Kidney (tissue), 22 donors: ENCODE measurements at places on chromosomes 5 and 9. TPM values are rescaled to one million over a fixed set of nuclear protein-coding genes. Genes with fewer than 3 reads are reported as not detected.

DNA sequence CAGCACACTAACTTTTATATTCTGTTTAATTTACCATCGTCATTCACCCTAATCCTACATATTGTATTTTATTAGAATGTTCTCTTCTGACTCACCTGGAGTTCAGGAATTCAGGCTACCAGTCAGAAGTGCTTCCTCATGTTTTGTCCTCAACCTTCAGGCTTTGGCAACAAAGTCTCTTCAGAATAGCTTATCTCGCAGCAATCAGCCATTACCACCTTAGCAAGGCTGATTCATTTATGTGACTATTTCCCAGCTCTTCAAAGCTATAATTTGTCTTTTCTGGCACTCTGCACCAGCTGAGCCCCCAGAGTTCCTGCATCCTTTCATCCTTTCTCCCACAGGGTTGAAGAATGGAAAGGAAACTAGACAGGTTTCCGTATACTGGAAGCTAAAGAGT is 365.5 kb upstream of the CDH18 start:
- DNase-seq = no peak

DNA sequence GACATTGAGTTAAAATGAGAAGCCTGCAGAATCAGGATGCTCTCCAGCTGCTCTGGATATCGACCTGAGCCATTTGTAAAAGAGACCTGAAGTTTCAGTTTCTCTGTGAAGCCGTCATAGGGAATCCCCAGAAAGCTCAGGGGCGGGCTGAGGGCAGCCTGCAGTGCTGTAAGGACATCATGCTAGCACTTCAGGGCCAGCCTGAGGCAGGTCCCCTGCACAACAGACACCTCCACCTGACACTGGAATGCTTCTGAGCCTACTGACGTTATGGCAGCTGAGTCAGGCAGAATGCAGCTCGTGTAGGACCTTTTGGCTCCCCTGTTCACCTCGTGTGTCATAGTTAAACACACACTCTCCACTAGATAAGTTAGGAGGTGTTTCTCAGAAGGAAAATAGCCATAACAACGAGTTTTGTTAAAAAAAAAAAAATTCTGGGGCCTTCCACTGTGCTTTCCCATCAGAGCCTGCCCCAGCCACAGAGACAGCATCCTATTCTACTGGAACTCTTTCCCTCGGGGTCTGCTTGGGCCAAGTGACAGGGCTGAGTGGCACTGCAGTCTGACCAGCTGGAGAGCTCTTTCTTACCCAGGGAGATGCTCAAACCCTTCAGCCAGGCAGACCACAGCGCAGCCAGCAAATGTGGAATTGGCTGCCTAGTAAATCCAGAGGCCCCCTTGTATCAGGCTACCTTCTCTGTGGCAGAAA is 354.9 kb downstream of the DIRAS2 start:
- DNase-seq = no peak

DNA sequence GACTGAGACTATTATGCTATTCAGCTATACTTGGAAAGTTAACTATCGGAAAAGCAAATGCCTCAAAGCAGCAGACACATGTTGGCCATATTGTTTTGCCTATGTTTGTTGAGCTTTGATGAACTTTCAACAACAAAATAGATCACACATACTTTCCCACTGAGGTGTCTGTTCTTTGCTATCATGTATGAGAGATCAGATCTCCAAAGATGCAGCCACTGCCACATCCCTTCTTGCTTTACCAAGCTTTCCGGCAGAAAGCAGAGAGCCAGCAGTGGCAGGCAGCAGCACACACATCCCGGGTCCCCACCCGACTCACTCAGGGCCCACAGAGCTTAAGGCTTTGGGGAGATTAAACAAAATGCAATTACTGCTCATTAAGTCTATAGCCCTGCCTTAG is 18.8 kb downstream of the ZBTB5 start:
- no peak for DNase-seq

GRCh38 chr9:133821601-133822429 is 83.7 kb upstream of the SARDH start:
- DNase-seq = no peak

DNA sequence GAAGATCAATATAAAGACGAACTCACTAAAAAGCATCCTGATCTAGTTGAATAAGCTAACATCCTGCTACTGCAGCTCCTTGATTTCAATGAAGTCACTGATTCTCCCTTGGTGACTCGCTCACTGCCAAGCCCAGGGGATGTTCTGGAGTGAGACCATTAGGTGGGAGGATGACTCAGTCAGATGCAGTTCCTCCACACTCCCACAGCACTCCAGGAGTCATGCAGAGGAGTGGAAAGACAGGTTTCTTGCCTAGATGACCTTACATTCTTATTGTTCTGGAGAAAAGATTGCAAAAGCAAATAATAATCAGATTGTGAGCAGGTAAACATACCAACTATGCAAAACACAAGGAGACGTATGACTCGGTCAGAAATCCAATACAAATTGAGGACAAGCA is 15.3 kb downstream of the GCNT4 start:
- peak; percentile 39 for DNase-seq

DNA sequence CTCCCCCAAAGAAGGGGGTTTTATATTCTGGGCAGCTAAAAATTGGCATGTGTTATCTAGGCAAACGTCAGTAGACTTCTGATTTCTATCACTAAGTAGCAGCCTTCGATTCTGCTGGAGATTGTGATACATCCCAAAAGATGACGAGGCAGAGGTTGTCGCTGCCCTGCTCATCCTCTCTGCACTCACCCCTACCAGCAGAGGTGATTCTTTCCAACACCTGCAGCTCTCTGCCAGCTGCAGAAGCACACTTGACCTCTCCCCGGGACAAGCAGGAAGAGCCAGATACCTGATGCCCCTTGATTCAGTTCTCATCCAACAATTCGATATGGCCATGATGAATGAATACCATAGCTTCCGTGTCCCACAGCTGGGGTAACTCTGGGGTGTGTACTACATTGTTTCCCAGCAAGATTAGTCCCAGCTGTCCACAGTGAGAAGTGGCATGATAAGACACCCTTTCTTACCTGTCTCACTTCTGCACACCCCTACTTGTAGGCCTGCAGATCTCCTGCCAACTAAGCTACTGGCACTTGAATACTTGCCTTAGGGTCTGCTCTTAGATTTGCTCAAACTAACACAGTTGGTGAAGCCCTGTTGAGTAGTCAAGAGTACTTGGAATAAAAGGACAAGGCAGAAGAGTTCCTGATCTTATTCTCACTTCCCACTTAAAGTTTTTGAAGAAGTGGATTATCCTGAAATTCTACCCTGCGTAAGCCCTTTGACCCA is 37.6 kb upstream of the SMAD5 start:
- no peak for DNase-seq

DNA sequence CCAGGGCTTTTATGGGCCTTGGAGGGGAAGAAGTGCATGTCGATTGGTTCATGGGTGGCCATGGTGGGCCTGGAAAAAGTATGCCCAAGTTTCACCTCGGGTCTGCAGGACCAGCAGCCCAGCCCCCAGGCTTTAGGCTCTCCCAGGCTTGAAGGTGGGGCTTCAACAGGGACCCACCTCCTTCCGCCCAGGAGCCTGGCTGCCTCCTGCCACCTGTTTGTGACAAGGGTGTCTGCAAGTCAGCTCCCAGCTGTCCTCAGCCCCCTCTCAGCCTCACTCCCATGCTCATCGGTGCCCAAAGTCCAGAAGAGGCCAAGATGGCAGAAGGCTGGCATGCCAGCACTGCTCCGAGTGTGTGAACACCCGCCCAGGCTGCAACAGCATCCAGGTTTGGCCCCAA is 1063.2 kb upstream of the ACO1 start:
- DNase-seq = no peak

- no peak for DNase-seq
Measured at GRCh38 chr9:4280605-4281004, 19.3 kb downstream of the GLIS3 start.

GRCh38 chr9:95498641-95499040 is 18.1 kb downstream of the PTCH1 start:
- no peak for DNase-seq

- DNase-seq = no peak
Measured at GRCh38 chr9:79501546-79501945, 70.2 kb upstream of the TLE4 start.

- DNase-seq = no peak
Measured at GRCh38 chr5:76893294-76893693, 43.5 kb downstream of the S100Z start.

SV2C gene
- 0.13 TPM for total RNA-seq

KCNT1 gene
- not detected for total RNA-seq

PCDHAC2 gene
- total RNA-seq = 3.6 TPM

KCNV2 gene
- not detected for total RNA-seq

DDX4 gene
- not detected for total RNA-seq

IFNA2 gene
- not detected for total RNA-seq
